Fibroblast of the conjunctiva (primary cell): ENCODE measurements at places on chromosomes 5 and 9.

DNA sequence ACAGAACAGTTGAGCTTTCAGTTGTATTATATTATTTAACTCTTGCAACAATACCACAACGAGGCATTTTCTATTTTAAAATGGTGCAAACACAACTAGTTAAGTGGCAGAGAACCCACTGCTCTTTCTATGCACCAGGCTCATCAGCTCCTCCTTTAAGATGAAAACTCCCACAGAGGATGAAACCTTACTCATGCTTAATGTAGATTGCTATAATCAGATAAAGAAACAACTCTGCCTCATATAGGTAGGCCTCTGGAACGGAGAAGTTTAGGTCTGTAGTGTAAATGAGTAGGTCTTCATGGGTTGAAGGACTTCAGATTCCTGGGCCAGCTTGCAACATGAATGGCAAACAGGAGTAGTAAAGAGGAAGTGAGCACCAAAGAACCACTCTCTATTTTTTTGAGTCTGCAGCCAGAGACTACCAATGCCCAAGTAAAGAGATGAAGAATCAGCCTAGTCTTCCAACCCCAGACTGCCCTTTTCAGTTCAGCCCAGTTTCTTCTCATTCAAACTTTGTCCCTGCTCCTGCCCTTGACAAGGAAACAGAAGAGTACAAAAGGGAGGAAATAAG lies 33.9 kb downstream of the HACD4 start:
- no peak for DNase-seq

- no peak for DNase-seq
These were observed 919.6 kb upstream of the SEMA6A start for GRCh38 chr5:117494188-117494587.

DNA sequence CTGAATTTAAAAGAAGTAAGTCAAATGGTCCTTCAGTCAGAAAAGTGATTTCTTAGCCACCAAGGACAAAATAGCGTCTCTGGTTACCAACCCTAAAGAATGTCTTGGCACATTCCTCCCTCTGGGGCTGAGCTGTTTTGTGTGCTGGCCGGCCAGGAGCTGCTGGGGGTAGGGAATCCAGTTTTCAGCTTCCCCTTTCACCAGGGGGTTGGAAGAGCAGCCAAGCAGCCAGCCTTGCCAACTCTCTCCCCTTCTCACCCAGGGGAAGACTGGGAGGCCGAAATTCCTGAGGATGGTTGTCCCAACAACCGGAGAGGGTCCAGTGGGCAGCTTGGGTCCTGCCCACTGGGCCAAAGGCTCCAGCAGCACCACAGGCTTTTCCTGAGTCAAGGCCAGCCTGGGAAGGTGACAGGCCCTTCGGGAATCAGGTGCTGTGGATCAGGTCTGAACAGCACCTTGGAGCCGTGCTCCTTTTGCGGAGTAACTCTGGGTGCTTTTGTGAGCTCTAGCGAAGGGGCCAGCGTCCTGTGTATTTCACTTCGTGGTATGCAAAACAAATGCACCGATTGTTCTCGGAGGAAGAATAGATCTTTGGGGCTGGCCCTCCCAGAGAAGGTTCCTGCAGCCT lies 4.2 kb downstream of the WWC1 start:
- peak; percentile 57 for DNase-seq

DNA sequence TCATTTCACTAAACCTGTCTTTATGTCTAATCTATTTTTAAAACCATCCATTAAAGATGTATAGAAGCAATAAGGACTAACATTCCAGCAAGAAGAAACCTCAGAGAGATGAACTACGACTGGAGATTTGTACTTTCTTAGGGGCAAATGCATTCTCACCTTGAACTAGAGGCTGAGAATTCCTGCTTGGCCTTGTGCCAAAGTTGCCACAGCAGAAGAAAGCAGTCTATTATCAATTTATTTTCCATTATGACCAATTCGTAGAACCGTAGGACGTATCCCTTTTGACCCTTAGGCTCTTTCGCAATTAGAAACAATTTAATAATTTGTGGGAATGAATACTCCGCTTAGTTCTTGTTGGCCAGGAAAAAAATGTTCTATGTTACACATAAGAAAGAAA lies 1647.4 kb upstream of the CDH9 start:
- no peak for DNase-seq

- DNase-seq, result no peak
These were observed 96.1 kb downstream of the PDE8B start for GRCh38 chr5:77306531-77306930.

- DNase-seq, result no peak
These were observed 268.2 kb upstream of the RFX3 start for GRCh38 chr9:3793971-3794383.

DNA sequence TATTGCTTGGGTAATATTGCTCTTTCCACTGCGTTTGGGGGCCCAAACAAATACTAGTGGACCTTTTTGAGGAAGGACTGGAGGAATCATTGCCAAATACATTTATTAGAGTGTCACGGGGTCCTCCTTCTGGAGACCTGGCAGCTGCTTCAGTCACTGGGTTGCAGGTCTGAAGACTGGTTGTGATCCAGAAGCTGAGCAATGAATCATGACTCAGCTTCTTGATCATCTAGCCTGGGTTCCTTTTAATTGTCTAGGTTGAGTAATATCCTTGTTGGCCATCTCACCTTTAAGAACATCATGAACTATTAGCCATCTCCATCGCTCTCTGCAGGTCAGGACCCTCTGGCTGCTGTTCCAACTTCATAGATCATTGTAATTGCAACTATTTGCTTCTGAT lies 15.4 kb upstream of the UBAP1 start:
- DNase-seq, result no peak

- peak; percentile 94 for DNase-seq
These were observed 33.0 kb downstream of the IRF1 start for GRCh38 chr5:132457371-132458225.

DNA sequence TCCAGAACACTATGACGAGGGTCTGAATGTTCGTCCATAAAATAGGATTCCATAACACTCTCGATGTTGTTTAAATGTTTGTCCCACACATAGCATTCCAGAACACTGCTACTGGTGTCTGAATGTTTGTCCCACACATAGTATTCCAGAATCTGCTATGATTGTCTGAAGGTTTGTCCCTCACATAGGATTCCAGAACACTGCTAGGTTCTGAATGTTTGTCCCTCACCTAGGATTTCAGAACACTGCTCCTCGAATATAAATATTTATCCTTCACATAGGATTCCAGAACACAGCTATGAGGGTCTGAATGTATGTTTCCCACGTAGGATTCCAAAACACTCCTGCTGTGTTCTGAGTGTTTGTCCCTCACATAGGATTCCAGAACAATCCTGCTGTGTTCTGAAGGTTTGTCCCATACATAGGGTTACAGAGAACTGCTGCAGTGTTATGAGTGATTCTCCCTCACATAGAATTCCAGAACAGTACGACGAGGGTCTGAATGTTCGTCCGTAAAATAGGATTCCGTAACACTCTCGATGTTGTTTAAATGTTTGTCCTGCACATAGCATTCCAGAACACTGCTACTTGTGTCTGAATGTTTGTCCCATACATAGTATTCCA lies 215.3 kb downstream of the FOXD4L6 start:
- DNase-seq, result no peak

- DNase-seq, result no peak
These were observed 157.9 kb upstream of the PANK3 start for GRCh38 chr5:168737066-168737465.

DNA sequence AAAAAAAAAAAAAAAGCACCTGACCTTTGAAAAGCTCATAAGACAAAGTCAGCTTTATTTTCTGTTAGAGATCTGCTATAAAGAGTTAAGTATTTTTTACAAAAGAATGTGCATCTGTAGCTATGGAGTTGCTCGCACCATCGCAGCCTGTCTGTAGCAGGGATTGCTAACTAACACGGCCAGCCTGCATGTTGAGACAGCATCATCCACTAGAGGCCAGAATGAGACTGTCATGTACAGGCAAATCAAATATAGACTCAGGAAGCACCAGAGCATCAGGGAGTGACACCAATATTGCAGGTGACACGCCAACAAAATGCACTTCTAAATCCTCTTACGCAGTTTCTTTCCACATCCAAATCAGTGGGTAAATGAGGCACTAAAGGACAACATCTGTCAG lies 136.3 kb upstream of the RASEF start:
- peak; percentile 37 for DNase-seq

- no peak for DNase-seq
These were observed 54.4 kb downstream of the HRH2 start for GRCh38 chr5:175712313-175712680.

DNA sequence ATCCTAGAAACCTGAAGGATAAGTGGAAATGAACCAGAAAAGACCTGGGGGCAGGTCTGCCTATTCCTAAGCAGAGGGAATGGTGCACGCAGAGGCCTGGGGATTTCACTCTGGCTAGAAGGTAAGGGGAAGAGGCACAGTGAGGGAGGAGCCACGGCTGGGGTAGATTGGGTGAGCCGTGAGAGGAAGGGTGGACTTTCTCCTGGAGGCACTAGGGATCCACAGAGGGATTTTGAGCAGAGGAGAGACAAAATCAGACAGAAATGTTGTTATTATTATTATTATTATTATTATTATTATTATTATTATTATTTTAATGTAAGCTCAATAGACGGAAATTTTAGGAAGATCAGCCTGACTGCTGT lies 3.0 kb upstream of the ADGRD2 start:
- DNase-seq, result no peak

DNA sequence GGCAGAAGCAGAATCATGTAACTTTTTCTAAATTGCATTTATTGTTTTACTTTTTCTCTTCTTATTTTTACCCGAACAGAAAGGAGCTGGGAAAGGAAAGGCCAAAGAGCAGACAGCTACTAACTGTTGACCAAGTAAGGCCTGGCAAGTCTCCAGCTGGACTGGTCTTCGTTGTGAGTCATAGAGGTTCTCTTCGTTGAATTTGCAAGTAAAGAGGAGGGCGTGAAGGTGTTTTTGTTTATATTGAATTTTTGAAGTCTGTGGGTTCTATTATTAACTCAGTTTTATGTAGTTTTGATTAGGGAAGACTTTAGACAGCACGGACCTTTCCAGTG lies 416.5 kb upstream of the CCNH start:
- DNase-seq, result no peak

DNA sequence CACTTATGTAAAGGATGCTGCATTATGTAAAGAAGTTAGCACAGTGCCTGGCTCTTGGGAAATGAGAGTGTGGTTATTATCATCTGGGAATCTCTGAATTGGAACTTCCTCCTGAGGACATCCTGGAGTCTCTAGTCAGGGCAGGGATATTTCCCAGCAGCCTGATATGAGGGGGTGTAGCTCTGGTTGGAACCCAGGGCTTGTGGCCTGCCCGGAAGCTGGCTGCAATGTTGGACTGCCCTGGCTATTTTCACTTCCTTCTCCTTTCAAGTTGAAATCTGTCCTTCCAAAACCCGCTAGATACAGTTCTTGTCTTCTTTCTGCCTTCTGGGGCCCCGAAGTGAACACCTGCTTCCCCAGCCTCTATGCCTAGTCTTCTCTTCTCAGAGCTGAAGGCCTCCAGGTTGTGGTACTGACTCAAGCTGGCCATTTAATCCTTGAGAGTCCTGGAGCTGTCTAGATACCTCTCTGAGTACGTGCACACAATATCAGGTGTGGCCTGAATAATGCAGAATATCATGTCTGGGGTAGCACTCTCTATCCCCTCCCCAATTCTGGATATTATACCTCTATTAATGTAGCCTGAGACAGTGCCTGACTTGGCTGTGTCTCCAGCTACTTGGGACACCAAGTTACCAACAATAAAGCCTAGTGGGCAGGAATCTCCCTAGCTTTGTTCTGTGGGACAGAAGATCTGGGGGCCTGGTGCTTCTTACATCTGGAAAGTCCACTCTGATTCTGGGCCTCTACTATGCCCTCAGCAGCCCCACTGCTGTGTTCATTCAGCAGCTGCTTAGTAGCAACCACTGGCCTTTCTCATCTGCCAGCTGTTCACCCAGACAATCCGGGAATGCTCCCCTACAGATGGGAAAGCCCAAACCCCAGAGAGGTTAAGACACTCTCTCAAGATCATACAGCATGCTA lies 45.0 kb downstream of the SLC6A7 start:
- no peak for DNase-seq

GRCh38 chr5:92508271-92508670 lies 1072.7 kb downstream of the NR2F1-AS1 start:
- DNase-seq, result no peak

DNA sequence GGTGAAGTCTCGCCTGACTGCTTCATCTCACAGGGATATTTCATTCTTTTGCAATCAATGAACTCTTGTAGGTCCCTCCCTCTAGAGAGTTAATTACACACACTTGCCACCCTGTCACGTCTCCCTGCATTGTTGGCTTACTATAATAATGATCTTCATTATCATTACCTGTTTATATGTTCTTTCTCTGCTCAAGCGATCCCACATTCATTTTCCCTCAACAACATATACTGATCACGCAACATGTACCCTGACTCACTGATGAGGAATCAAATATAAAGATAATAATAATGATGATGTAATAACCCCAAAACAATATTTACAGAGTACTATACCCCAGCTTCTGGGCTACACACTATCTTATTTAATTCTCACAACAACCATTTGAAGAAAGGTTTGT lies 88.5 kb downstream of the FEM1C start:
- DNase-seq, result no peak

DNA sequence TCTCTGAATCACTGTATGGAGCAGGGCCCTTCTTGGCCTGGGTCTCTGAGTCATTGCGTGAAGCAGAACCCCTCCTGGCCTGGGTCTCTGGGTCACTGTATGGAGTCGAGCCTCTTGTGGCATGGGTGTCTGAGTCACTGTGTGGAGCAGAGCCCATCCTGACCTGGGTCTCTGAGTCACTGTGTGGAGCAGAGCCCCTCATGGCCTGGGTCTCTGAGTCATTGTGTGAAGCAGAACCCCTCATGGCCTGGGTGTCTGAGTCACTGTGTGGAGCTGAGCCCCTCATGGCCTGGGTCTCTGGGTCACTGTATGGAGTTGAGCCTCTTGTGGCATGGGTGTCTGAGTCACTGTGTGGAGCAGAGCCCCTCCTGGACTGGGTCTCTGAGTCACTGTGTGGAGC lies 94.0 kb upstream of the RAPGEF1 start:
- no peak for DNase-seq

- no peak for DNase-seq
These were observed 44.4 kb upstream of the DAB2 start for GRCh38 chr5:39469176-39469575.

DNA sequence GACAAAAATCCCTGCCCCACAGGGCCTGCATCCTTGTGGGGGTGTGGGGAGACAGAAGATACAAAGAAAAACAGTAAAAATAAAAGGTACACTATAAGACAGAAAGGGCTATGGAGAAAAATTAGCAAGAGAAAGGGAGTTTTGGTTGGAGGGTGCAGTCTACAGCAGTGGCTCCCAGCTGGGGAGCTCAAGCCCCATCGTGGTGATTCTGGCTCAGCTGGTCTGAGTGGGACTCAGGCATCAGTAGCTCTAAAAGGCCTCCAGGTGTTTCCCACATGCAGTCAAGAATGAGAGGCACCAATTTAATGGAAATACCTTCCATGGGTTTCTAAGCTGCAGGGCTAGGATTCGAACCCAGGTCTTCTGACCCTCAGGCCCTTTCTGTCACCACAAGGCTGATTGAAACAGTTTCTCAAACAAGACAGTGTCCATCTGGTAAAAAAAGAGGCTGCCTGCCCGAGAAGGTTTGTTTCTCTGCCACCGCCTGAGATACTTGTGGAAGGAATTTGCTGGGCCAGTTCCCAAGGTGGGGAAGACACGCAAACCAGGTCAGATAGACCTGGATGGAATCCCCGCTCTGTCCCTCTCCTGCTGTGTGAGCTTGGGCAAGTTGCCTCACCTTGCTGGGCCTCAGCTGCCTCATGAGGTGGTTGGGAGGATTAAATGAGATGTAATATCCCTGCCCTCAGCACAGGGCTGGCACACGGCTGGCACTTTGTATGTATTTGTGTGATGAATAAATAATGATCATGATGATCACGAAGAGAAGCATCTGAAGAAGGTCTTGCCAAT lies 43.1 kb downstream of the COL27A1 start:
- no peak for DNase-seq

GRCh38 chr9:8074713-8075286 lies 275.2 kb upstream of the DMAC1 start:
- no peak for DNase-seq
